DND-41 (cell line): ENCODE measurements at places on chromosomes 5 and 9.

- no peaks in the 10 kb centered on the region for H3K4me1 ChIP-seq
- H3K36me3 ChIP-seq: peaks cover 61% of the 10 kb centered on the region
These were observed 35.8 kb downstream of the ZNF782 start for GRCh38 chr9:96818533-96818932.

DNA sequence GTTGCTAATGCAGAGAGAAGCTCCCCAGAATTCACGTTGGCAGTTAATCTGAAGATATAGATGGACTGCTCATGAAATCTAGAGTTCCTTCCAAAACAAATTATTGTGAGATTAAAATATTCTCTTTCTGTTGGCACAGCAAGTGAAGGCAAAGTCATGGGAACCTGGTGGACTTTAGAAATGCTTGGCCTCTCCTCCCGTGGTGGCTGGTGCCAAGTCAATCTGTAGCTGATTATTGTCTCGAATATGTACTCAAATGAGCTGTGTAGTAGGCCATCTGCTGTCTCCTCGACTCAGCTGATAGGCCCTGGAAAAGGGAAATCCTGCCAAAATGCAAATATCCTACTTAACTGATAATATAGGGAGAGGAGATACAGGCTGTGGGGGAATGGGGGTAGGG lies 69.3 kb downstream of the DAPK1 start:
- no peaks in the 10 kb centered on the region for H3K36me3 ChIP-seq
- H3K27me3 ChIP-seq: no peaks in the 10 kb centered on the region
- H3K27ac ChIP-seq: no peak overlapping the region

DNA sequence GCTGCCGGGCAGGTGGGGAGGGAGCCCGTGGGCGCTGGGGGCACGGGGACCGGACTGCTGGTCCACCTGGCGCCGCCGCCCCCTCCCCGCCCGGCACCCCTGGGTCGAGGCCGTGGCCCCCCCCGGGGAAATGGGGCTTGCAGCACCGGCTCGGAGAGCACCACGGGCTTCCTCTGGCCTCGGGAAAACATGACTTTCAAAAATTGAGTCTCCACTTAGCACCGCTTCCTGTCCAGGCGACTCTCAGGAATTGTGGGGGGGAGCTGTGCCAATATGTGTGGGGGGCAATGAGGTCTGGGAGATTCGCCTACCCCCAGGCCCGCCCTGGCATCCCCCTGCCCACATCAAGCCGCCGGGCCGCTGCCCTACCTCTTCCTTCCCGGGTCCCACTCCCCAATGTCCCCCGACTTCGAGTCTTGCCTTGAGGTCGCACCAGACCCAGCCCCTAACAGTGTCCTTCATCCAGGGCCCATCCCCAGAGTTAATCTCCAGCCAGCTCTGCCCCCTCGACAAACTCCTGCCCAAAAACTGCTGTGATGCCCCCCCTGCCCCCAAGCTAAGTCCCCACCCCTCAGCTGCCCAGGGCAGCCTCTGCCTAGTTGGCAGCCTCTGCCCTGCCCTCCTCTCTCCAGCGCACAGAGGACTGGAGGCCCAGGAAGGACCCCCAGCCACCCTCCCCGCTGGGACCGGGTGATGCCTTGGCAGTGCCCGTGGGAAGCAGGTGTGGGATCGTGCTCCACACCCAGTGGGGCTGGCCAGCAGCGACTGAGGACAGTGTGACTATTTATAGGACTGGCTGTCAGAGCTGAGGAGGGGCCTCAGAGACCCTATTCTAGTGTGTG lies 3.9 kb downstream of the EGFL7 start:
- no peak overlapping the region for H3K4me3 ChIP-seq
- H3K36me3 ChIP-seq: no peaks in the 10 kb centered on the region
- H3K4me1 ChIP-seq: no peaks in the 10 kb centered on the region
- H3K27ac ChIP-seq: no peak overlapping the region

GRCh38 chr5:335740-336038 lies 14.2 kb downstream of the AHRR start:
- no peaks in the 10 kb centered on the region for H3K27me3 ChIP-seq
- no peak for DNase-seq
- H3K27ac ChIP-seq: no peak overlapping the region
- H3K4me1 ChIP-seq: no peaks in the 10 kb centered on the region

DNA sequence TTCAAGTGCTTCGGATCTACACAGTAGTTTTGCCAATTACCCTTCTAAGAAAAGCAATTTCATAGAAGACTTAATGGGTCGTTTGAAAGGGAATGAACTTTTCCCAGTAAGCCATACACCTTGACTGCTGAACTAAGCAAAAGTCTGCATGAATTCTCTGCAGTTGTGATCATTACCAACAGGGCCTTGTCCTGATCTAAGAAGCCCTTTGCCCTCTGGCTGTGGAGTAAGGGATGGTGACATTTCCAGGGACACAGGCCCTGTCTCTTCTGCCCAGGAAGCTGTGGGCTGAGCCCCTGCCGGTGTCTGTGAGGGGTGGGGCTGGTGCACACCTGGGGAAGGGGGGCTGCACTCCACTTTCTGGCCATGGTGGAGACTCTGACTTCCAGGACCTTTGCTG lies 30.5 kb downstream of the ZDHHC11 start:
- H3K4me3 ChIP-seq: no peak overlapping the region
- H3K36me3 ChIP-seq: no peaks in the 10 kb centered on the region
- H3K4me1 ChIP-seq: no peaks in the 10 kb centered on the region

- H3K4me3 ChIP-seq: no peak overlapping the region
- no peak overlapping the region for H3K27ac ChIP-seq
- H3K27me3 ChIP-seq: no peaks in the 10 kb centered on the region
- H3K4me1 ChIP-seq: no peaks in the 10 kb centered on the region
These were observed 157.4 kb downstream of the NR3C1 start for GRCh38 chr5:143245929-143246561.

DNA sequence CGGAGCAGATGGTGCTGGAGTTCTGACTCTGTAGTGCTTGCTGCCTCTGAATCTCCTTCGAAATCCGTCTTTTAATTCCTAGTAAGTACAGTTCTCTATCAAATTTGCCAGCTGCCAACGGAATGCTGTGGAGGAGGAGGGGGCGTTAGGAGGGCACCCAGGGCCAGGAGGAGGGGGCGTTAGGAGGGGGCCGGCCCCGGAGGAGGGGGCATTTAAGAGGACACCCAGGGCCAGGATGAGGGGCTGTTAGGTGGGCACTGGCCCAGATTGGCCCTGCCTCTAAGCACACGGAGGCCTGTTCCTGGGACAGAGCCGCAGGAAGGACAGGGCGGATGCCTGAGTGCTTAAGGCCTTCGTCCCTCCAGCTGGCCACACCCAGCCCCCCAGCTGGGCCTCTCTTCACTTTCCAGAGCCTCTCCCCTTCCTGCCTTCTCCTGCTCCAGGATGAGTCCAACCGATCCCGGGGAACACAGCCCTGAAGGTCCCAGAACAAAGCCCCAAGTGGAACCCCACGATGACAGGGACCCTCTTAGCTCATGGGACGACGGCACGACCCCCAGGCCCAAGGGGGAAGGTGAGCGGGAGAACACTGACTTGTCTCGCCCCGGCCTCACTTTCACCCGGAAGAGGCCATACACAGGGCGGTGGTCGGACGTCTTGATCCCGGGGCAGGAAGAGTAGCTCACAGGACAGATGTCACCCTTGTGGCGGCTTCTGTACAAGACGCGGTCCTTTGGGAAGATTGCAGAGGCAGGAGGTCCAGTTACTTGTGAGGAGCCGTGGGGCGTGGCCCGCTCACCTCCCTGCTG lies 9.8 kb downstream of the INPP5E start:
- H3K36me3 ChIP-seq: peaks cover 49% of the 10 kb centered on the region
- H3K27ac ChIP-seq: no peak overlapping the region
- H3K4me3 ChIP-seq: no peak overlapping the region
- no peaks in the 10 kb centered on the region for H3K27me3 ChIP-seq
- no peak for DNase-seq
- no peaks in the 10 kb centered on the region for H3K4me1 ChIP-seq

GRCh38 chr5:67425514-67425913 lies 228.9 kb upstream of the CD180 start:
- DNase-seq: no peak
- no peaks in the 10 kb centered on the region for H3K4me1 ChIP-seq
- H3K27ac ChIP-seq: no peak overlapping the region
- H3K4me3 ChIP-seq: no peak overlapping the region

DNA sequence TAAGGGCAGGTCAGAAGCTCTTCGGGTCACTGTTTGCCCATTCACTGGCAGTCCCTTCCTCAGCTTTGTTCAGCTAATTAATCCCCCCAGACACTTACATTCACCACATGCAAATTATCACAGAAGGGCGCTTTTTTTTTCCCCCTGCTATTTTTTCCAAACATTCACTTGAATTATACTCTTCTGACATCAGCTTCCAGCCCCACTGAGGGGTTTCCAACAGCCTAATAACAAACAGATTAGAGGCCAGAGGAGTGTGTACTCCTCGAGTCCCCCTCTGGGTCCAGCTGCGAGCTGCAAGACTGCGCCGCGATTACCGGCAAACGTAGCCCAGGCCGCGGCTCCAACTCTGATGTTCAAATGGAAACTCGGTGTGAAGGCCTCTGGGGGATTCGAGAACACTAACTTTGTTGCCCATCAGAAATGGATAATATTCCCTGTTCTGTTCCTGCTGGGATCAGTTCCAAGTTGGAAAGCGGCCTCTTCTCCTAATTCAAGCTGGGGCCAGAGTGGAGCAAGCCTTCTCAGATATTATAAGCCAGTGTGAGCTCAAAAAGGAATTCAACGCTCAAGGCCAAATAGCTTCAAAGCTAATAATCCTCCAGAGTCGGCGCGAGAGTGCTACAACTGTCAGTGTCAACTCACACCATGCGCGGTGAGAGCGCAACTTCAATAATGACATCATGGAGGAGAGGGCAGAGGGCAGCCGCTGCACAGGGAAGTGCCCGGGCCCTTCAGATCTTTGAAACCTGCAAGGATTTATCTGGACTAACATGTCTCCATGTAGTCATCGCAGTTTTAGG lies 560.8 kb downstream of the BNC2 start:
- no peak overlapping the region for H3K27ac ChIP-seq
- DNase-seq: no peak
- no peaks in the 10 kb centered on the region for H3K36me3 ChIP-seq

DNA sequence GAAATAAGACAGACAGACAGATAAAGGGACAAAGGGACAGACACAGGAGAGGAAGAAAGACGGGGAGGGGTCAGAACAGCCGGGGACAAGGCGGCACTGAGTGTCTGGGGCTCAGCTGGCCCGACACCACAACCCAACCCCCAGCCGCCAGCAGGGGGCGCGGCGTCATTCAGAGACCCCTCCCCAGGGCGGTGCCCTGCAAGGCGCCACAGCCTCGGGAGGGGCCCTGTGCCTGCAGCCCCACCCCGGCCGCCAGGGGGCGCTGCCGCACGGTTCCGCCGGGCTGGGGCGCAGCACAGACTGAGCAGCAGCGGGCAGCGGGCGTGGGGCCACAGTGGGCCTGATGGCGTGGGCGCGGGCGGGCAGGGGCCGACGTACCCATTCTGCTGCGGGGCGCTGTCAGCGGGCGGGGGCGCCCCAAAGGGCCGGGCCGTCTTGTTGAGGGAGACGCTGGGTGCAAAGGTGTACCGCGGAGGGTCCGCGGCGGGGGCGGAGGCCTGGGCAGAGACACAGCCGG lies 5.9 kb downstream of the PDLIM7 start:
- H3K4me3 ChIP-seq: no peak overlapping the region
- H3K27me3 ChIP-seq: no peaks in the 10 kb centered on the region
- no peak overlapping the region for H3K27ac ChIP-seq
- no peaks in the 10 kb centered on the region for H3K36me3 ChIP-seq
- peaks cover 4% of the 10 kb centered on the region for H3K4me1 ChIP-seq

DNA sequence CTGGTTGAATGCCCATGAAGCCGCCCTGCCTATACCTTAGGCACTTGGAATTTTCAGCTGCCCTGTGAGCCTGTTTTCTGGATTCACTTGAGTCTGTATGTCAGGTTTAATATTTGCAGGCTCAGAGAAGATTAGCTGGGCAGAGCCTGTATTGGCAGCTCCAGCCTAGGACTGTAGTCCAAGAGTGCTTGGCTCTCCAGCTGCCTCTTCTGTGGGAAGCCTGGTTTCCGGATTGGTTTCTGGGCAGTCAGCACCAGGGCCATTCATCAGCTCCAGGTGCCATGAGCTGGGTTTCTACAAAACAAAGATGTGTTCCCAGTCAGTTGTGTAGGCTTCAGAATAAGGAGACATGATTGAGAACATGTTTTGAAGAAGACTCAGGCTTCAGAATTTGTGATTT lies 90.1 kb downstream of the ARHGAP26 start:
- no peak overlapping the region for H3K4me3 ChIP-seq
- peak; percentile 49 for DNase-seq
- peaks cover 22% of the 10 kb centered on the region for H3K4me1 ChIP-seq
- H3K36me3 ChIP-seq: no peaks in the 10 kb centered on the region
- H3K27me3 ChIP-seq: no peaks in the 10 kb centered on the region
- H3K27ac ChIP-seq: peak overlapping the region; percentile 54

DNA sequence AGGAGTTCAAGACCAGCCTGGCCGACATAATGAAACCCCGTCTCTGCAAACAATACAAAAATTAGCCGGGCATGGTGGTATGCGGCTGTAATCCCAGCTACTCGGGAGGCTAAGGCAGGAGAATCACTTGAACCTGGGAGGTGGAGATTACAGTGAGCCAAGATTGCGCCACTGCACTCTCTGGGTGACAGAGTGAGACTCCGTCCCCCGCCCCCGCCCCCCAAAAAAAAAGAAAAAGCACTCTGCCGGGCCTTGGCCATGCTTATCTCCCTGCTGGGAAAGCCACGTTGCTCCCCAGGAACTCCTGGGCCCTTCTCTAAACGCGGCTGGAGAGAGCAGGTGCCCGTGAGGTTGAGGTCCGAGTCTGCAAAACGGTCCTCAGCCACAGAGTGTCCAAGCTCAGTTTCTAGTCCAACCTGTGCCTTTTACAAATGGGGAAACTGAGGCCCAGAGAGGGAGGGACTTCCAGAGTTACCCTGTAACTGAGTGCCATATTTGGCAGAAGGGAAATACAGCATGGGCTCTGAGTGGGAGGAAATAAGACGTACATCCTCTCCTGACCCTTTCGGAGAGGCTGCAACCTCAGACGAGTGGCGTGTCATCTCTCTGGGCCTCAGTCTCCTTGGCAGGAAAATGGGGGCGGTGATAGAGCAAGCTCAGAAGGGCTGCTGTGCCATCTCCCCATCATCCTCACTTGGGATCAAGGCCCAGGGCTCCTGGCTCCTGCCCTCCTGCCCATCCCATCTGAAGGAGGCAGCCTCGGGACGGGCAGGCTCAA lies 6.6 kb upstream of the PHYHD1 start:
- no peak for DNase-seq
- H3K36me3 ChIP-seq: peaks cover 61% of the 10 kb centered on the region

DNA sequence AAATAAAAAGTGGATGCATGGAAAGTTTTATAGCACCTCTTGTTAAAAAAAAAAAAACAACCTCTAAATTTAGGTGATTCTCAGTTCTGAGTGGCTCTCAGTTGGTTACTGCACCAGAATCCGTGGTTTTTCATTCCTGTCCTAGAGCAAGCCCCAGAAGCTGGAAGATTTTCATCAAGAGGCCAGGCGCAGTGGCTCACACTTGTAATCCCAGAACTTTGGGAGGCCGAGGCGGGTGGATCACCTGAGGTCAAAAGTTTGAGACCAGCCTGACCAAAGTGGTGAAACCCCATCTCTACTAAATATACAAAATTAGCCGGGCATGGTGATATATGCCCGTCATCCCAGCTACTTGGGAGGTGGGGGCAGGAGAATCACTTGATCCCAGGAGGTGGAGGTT lies 27.2 kb upstream of the SLC9A3 start:
- no peak for DNase-seq
- H3K27me3 ChIP-seq: no peaks in the 10 kb centered on the region
- no peaks in the 10 kb centered on the region for H3K36me3 ChIP-seq
- no peaks in the 10 kb centered on the region for H3K4me1 ChIP-seq
- H3K27ac ChIP-seq: no peak overlapping the region
- no peak overlapping the region for H3K4me3 ChIP-seq

- no peaks in the 10 kb centered on the region for H3K36me3 ChIP-seq
- H3K27ac ChIP-seq: no peak overlapping the region
- no peak for DNase-seq
- peaks cover 5% of the 10 kb centered on the region; the same call in 1 of the 2 replicates for H3K4me1 ChIP-seq
- peaks cover 3% of the 10 kb centered on the region for H3K27me3 ChIP-seq
These were observed 29.7 kb downstream of the MEGF10 start for GRCh38 chr5:127320032-127320965.
